ENCODE measurements at places on chromosomes 3 and 15.

GRCh38 chr15:31508656-31509055, 182.0 kb downstream of the KLF13 start:
- no peak for DNase-seq

GRCh38 chr3:6242104-6242503, 618.8 kb upstream of the GRM7 start:
- DNase-seq: no peak

DNA sequence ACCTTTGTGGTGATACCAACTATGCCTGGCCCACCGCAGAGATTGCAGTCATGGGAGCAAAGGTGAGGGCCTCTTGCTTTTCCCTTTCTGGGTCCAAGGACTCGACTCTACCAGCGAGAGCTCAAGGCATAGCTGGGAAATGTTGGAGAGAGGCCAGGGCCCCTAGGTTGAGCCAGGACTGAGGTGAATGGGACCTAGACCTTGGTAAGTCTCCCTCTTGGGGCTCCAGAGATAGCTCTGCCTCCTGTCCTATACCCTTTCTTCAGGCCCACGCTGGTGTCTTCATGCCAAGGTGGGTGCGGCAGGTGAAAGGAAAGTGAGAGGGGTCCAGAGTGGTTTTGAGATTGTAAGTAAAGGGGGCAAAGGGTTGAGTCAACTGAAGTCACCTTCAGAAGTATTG, 77.5 kb downstream of the PCCB start:
- DNase-seq: no peak

DNA sequence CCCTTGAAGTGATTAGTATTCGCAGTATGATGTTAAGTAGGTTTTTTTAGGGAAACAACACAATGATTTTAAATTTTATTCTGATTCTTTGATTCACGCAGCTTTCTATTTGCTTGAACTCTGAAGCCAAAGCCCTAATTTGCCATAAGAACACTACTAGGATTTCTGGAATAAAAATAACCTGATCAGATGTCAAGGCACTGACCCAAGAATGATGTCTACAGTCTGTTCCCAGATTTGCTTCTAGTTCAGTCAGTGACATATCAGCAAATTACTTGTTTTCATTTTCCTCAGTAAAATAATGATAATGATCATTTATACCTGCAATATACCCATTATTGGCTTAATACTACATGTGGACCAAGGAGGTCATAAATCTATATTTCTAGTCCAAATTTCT, 179.5 kb upstream of the EIF1B start:
- DNase-seq: no peak

DNA sequence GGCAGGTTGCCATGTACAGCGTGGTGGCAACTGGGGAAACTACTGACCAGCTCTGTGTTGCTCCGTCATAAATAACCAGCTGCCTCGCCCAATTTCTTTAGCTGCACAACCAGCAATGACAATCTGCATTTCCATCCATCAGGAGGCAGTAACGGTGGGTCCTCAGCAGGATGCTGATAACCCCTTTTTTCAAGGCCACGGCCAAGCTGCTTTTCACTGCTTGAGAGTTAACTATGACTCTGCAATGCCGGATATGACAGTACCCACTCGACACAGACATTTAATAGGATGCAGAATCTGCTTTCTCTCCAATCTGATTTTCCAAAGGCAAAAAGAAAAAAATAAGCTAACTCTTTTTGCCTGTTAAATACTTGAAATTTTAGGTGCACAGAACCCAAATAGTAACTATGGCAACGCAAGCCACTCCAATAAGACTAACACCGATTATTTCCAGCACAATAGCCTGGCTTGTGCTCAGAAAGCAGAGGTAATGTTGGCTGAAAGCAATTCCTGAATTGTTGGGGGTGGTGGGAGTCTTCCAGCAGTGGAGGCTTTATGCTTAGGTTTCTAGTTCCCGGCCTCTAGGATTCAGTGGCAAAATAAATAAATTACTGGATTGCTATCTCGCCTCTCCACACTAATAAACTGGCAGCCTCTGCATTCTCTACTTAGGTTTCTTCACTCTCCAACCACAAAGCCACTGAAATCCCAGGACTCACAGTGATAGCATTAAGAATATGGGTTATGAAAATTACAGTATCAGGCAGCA, 31.2 kb upstream of the SRGAP3 start:
- no peak for DNase-seq

DNA sequence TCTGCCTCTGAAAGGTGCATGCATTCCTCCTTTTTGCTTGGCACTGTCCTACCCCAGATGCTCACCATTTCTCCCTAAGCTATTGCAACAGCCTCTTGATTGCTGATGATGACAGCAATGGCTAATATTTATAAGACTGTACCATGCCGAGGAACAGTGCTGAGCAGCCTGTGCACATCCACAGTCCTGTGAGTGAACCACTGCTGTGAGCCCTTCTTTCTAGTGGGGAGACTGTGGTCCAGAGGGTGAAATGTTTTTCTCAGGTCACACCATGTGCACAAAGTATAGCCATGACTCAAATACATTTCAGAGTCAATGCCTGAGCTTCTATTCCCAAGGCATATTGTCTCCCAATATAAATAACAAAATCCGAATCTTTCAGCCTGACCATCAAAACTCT, 231.2 kb upstream of the LRTM1 start:
- DNase-seq: no peak

GRCh38 chr3:15936312-15936711, 138.5 kb upstream of the ANKRD28 start:
- DNase-seq: no peak

- no peak for DNase-seq
These were observed 295.7 kb upstream of the LMCD1 start for GRCh38 chr3:8205881-8206280.

DNA sequence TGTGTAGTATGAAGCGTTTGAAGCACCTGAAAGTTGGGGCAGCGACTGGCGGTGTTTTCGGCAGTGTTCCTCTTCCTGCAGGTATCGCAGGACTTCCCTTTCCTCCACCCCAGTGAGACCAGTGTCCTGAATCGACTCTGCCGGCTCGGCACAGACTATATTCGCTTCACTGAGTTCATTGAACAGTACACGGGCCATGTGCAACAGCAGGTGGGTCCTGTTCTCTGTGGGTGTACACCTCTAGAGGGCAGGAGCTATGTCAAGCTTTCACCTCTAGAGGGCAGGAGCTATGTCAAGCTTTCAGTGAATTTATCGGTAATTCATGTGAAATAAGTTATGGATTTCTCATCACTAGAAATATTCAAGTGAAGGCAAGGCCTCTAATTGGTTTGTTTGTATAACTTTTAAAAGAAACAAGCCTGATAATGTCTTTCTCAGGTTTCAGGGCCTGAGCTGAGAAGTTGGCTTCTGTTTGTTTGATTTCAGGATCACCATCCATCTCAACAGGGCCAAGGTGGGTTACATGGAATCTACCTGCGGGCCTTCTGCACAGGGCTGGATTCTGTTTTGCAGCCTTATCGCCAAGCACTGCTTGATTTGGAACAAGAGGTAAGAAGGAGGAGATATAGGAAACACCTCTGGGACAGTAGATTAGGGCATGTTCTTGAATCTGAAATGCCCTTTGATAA, 5.3 kb downstream of the TUBGCP4 start:
- DNase-seq: no peak

DNA sequence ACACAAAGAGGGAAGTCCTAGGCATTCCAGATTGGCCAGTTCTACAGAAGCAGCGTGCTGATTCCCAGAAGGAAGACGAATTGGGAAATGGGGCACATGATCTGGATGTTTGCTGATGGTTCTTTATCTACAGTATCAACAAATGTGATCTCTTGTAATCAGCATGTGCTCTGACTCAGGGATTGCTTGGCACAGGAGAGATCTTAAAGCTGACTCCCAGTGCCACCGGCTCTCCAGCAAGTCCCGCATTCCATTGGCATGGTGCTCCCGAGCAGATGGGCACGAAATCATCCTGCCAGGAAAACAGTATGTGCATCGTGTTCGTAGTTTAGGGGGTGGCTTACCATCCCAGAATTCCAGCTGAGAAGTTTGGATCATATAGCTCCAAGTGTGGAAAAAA, 259.9 kb upstream of the NR2F2 start:
- no peak for DNase-seq

- no peak for DNase-seq
These were observed 45.0 kb downstream of the DHX30 start for GRCh38 chr3:47847801-47848518.

DNA sequence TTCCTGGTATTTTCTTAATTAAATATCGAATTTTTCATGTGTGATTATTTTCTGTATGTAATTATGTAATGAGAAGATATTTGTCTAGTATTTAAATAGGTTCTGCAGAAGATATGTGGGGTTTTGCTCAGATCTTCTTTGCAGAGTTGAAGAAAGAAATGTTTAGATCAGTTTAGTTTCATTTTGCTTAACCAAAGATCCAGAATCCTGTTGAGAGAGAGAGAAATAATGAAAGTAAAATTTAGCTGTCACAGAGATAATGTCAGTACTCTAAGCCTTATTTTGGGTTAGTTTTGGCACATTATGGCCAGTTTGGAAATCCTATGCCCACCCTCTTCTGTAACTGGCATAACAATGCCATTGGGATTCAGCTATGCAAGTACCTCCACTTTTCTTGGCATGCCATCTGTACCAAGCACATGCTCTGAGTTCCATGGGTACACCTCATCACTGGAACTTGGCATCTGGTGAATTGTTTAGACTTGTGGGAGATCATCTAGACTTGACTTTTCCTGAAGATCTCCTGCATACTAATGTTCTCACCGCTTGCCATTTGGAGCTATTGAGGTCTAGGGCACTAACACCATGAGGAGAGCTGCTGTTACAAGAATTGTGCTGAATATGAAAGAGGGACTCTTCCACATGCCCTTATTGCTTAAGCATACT, 30.9 kb downstream of the PLSCR1 start:
- no peak for DNase-seq

- DNase-seq: no peak
These were observed 3.2 kb downstream of the SLC6A6 start for GRCh38 chr3:14405360-14406238.

DNA sequence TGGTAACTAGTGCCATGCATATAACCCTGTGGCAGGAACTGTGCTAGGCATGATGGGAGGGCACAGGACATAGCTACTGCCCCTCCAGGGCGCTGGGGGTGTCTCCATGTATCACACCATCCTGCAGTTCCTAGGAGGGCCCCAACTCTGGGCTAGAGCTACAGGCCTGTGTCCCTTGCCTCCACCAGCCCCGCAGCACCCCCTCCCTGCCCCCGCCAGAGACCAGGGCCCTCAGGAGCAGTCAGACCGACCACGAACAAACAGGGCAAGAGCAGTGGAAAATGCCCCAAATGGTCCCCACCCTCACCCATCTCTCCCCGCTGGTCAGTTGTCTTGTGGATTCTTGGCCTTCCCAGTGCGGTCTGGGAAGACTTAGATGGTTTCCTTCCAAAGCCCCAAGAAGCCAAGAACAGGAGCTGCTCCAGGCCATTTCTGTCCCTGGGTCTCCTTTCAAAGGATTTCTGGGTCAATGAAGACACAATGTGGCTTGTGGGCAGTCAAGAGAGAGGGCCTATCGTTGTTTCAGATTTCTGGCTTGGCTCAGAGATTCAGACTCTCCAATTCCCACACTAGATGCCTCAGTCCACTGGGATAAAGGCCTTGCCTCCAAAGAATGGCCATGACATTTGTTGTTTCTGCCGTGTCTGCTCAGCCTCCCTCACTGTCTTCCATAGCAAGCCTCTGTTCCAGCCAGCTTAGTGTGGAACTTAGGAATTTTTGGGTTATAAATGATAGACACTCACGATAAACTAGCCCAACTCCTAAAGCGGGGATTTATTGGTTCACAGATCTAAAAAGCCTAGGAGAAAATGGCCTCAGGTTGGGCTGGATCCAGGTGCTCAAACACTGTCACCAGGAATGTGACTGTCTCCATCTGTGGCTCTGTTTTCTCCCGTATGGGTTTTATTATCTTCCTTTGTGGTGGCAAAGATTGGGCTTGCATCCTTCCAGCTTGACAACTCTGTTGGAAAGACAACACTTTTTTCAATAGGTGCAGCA, 80.6 kb downstream of the LSM3 start:
- DNase-seq: no peak

DNA sequence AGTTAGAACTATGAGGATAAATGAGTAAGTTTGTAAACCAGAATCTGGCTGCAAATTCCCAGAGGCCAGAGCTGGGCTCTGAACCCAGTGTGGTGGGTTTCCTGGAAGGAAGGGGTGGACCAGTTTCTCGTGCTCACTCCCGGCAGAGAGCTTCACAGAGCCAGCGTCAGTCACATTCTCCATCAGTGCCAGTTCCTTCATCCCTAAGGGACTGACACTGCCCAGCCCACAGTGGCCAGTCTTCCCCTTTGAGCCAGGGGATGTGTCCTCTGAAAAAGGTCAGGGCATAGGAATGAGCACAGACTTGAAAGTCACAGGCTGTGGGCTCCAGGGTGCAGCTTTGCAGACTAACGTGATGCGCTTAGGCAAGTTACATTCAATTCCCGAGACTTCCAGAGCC, 135.8 kb upstream of the HACD2 start:
- no peak for DNase-seq

- no peak for DNase-seq
These were observed at the start of gene PODXL2 for GRCh38 chr3:127628788-127629466. TSS of gene PODXL2 (plus strand) at chr3:127629185. CDS start at chr3:127629220, 35 bp downstream.

DNA sequence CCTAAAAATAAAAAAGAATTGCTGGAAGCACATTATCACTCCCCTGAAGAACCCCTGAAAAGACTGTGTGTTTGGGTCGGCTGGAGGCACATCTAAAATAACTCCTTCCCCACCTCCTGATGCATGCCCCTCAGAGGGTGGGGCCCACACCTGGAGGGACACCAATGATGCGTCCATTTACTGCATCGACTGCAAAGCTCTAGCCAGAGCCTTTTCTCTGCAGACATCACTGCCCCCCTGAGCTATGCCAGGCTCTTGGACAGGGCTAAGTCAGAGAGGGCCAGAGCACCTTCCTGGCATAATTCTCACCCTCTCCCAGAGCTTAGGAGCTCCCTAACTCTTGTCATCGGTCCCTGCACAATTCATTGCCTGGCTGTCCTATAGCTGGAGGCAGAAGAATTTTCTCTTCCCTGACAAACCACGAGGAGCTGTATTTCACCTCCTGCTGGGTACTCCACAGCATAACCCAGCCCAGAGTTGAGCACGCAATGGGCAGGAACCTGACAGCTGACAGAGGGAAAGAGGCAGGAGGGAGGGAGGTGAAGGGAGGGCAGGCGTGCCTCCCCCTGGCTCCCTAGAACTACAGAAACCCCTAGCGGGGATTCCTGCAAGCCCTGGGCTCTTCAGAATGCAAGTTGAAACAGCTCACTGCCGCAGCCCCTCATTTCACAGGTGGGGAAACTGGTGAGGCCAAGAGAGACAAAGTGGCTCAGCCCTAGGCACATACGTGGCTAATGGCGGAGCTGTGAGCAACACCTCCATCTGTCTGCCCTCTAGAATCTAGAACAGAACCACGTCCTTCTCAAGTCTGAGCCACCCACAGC, 46.6 kb downstream of the XXYLT1 start:
- DNase-seq: no peak

- no peak for DNase-seq
These were observed 21.5 kb downstream of the CFAP161 start for GRCh38 chr15:81155375-81156218.

GRCh38 chr3:81658322-81658997, 103.0 kb downstream of the GBE1 start:
- DNase-seq: no peak

DNA sequence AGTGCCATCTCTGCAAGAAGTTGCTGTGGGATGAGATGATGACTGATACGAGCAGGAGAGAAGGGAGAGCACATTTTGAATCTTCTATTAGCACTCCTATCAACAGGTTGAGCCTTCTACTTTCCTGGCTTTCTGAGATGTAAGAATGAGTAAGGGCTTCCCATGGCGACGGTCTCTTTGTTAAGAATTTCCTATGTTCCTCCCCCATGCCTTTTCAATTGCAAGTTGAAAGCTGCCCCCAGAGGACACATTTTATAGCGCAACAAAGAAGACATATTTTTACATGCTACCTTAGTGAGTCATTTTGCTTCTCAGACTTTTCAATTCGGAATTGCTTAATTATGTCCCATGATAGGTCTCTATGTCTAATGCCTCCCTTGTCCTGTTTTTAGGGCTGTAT, 71.3 kb upstream of the LRTM1 start:
- DNase-seq: no peak

Measured in urinary bladder (tissue), 4 donors.